Stimulated activated CD8-positive, alpha-beta memory T cell treated with anti-CD3 and anti-CD28 coated beads, Interleukin-7, amount 100 ng/mL, for 1 hour (primary cell): ENCODE measurements at places on chromosomes 5 and 9.
A peak's percentile ranks its signal among the peaks of the same experiment; 100 is the strongest.

DNA sequence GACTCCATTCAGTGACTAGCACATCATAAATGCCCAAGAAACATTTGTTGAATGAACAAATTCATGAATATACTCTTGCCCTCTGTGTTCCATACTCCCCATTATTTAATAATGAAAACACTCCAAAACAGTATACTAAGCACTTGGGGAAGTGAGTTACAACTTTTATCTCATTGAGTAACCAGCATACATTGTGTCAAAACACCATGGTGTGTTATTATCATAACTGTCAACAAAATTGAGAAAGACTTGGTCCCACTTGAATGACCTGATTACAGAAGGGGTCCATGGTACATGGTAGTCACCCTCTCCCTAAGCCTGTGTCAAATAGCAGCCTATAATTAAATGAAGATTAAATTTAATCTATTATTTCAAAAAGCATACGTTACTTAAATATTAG, 16.2 kb downstream of the ANKH start:
- no peak for DNase-seq

- DNase-seq, result no peak
These were observed 19.6 kb upstream of the MAN2A1 start for GRCh38 chr5:109669991-109670706.

DNA sequence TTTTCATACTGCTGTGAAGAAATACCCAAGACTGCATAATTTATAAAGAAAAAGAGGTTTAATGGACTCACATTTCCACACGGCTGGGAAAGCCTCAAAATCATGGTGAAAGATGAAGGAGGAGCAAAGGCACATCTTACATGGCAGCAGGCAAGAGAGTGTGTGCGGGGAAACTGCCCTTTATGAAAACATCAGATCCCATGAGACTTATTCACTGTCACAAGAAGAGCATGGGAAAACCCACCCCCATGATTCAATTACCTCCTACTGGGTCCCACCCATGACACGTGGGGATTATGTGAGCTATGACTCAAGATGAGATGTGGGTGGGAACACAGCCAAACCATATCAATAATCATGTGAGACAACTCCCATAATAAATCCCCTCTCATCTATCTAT, 8.7 kb downstream of the TTC39B start:
- no peak for DNase-seq

DNA sequence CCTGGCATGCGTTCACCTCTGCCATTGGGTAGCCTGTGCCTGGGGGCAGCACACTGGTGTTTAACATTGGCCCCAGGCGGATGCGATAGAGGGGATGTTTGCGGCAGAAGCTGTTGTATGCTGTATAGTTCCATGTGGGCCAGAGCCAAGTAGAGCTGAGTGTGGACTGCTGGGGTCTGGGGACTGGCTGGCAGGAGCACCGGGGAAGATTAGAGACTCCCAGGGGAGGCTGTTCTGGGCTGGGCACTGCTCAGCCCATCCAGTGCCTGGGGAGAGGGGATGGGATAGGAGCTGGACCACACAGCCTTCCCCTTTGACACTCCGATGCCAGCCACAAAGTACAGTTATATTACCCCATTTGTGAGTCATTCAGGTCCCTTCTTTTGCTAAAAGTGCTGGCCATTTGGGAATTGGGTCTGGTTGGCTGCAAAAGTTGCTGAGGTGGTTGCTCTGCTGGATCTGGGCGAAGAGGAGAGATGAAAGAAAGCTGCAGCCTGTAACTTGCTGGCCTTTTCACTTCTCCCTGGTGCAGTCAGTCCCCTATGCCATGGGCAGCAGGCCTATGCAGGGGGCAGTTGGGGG, 73.8 kb downstream of the RGS3 start:
- DNase-seq, result no peak

DNA sequence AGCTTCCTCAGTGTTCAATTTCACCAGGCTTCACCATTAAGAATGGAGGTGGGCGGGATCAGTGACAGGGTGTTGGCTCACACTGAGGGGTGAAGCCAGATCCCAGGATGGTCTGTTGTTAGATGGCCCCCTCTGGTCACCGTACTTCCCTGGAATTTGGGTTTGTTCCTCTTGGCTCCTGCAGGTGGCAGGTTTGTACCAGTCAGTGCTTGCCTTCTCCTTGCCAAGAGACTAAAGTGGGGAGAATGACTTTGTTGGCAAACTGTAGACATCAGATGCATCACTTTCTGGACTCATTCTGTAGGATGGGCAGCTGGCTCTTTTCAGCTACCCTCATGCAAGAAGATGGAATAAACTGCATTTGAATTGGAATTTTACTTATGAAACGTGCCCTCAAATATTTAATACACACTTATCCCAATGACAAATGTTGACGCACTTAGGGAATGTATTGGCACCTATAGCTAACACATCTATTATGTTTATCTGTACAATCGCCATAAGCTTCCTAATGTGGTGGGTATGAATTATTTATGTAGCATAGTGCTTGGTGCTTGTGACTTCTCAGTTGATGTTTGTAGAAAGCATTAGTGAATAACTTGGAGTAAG, 31.4 kb upstream of the ANKRD55 start:
- no peak for DNase-seq

DNA sequence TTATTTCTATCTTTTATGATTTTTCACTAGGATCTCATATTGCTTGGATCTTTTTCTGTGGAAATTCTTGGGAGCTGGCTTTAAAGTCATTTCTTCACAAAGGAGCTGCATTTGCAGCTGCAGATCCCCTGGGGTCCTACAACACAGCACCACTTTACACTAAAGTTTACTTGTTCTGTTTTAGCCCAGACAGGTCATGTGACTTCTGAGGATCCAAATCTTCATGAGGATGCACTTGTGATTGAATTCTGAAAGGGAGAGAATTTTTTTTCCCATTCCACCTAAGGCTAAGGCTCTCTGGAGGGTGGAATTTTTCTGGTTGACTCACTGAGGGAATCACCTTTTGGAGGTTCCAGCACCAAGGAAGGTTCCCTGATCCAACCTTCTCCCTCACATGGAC, 43.4 kb downstream of the ACOT12 start:
- DNase-seq, result no peak

DNA sequence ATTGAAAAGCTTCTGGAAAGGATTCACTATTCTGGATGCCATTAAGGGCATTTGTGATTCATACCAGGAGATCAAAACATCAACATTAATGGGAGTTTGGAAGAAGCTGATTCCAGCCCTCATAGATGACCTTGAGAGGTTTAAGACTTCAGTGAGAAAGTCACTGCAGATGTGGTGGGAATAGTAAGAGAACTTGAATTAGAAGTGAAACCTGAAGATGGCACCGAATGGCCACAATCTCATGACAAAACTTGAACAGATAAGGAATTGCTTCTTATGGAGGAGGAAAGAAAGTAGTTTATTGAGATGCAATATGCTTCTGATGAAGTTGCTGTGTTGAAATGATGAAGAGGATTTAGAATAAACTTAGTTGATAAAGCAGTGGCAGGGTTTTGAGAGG, 254.6 kb upstream of the SLC24A2 start:
- no peak for DNase-seq

- DNase-seq, result no peak
These were observed 825 bp downstream of the LRRC14B start for GRCh38 chr5:191949-192690.

- no peak for DNase-seq
These were observed 262.9 kb downstream of the PIK3R1 start for GRCh38 chr5:68478301-68479095.

- DNase-seq, result no peak
These were observed 2.0 kb downstream of the RNF44 start for GRCh38 chr5:176535101-176535663.

GRCh38 chr5:1367149-1367548, 22.2 kb upstream of the CLPTM1L start:
- no peak for DNase-seq

DNA sequence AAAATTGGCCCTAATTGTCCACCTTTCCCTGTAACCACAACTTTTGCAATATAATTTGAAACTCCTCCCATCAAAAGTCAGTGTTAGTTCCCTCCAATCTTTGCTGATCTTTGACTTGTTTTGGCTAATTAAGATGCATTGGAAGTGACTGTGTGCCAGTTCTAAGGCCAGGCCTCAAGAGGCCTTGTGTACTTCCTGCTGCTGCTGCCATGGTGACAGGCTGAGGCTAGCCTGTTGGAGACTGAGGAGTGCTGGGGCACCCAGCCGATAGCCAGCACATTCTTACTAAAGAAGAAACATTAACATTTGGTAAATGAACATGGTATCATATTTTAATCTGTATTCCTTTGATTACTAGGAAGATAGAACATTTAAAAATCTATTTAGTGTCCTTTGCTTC, 86.5 kb downstream of the SREK1 start:
- no peak for DNase-seq

GRCh38 chr5:140113699-140114263, at the start of gene PURA:
TSS of gene PURA (plus strand) at chr5:140114109. CDS start at chr5:140114182, 73 bp downstream.
- DNase-seq, result peak; percentile 95

DNA sequence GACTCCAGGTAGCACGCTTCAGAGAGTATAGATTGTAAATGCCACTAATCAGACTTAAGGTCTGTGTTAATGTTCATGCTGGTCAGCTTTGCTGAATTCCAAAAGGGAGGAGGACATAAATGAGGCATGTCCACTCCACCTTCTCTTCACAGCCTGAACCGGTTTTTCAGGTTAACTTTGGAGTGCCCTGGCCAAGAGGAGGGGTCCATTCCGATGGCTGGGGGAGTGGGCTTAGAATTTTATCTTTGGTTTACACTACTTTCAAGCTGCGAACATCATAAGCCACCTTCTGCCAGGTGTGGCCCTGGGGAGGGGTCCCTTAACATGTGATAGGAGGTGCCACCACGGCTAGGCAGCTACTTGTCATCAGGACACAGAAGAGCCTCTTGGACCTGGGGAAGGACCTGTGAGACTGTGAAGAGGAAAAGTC, 24.2 kb downstream of the ABO start:
- DNase-seq, result no peak

GRCh38 chr5:54347221-54347865, 37.0 kb upstream of the ARL15 start:
- no peak for DNase-seq

- no peak for DNase-seq
These were observed 128.2 kb downstream of the OLFM1 start for GRCh38 chr9:135215571-135216161.

DNA sequence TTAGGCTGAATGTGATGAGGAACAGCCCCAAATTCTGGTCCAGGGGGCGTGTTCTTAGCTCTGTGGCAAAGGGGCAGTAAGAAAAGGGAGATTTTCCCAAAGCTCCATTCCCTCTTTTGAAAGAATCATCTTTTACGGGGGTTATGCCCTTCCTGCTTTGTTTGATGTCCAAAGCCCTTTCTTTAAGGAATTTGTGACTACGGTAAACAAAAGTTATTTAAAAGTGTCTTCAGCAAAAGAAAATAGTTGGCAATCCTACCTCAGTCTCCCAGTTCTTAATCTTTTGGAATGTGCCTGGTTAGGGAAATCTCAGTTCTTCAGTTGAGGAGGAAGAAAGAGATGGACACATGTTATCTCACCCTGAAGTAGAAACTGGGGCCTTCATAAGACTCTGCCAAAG, 24.4 kb upstream of the ARSI start:
- no peak for DNase-seq

GRCh38 chr5:38608874-38609273, 52.4 kb upstream of the LIFR start:
- no peak for DNase-seq

GRCh38 chr9:107161338-107161737, 121.7 kb upstream of the RAD23B start:
- no peak for DNase-seq

GRCh38 chr9:114434878-114435311, 47.1 kb upstream of the AKNA start:
- no peak for DNase-seq

DNA sequence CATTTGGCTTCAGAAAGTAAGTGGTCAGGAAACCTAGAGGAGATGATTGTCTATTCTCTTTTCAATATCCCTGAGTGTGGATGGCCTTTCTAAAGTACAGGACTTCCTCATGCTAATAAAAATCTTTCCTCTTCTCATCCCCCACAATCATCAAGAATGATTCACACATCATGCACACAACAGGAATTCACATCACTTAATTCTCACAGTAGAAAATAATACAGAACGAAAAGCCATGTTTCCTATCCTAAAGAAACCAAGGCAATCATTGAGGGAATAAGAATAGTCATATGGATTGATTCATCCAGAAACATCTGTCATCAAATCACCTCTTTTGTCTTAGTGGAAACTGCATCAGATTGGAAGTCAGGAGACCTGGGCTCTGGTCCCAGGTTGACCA, 203.1 kb upstream of the PIK3R1 start:
- no peak for DNase-seq

- DNase-seq, result no peak
These were observed 163.4 kb upstream of the CD180 start for GRCh38 chr5:67360047-67360446.

DNA sequence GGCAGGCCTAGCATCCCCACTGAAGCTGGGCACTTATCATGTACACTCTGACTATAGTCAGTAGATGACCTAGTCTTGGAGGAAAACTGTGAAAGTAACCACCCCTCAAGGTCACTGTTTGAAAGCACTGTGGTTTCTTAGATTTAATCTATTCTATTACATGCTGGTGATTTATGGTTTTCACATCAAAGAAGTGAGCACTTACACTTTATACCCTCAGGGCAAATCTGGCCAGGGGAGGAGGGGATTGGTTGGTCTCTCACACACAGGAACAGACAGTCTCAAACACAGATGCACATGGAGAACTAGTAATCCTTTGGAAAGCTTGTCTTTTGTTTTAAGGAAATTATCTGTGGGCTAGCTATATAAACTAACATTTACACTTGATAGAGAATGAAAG, 17.9 kb upstream of the SPIN1 start:
- DNase-seq, result no peak

DNA sequence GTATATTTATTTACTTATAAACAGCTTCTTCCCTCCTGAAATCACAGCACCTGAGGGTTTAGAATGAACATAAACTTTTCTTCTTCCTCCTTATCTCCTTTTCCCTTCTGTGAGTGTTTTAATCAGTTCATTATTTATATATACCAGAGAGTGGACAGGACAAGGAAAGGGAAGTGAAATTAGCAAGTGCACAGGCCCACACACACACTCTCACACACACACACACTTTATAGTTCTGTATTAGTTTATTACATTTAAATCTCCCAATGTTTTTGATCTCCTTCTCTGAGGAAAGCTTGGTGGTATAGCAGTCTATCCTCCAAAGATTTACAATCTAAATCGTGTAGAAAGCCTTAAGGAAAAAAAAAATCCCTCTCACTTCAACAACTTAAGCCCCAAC, 353.5 kb downstream of the NDUFS4 start:
- DNase-seq, result no peak
